ACHN (cell line): ENCODE measurements at places on chromosomes 1 and 21.

- DNase-seq, result no peak
These were observed 38.4 kb upstream of the ZNF281 start for GRCh38 chr1:200448034-200448762.

- DNase-seq, result no peak
These were observed 28.2 kb upstream of the IFNLR1 start for GRCh38 chr1:24215226-24215814.

DNA sequence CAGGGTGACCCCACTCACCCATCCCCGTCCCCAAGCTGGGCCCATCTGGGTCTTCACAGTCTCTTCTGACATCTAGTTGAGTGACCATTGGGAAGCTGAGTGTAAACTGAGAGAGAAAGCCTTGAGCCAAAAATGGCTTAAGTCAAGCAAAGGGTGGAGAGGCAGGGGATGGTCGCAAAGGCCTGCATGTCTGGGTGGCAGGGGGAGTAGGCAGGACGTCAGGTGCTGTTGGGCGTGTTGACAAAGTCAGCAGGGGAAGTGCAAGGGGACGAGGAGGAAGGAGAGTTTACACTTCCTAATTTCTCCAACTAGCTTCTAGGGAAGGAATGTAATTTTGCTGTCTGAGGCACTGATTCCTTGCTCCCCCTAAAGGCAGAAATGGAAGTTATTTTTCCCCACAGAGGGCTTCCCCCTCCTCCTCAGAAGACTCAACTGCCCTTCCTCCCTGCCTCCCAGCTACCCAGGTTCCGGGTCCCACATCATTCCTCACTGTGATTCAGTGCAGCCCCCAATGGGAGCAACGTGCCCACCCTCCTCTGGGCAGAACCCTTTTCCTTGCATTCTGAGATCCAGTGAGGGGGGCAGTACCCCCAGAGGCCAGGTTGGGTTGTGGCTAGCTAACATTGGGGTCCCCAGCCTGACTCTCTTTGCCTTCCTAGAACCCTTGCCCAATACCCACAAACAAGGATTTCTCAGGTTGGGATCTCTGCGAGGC is 1.2 kb upstream of the ADORA1 start:
- DNase-seq, result peak; percentile 72

DNA sequence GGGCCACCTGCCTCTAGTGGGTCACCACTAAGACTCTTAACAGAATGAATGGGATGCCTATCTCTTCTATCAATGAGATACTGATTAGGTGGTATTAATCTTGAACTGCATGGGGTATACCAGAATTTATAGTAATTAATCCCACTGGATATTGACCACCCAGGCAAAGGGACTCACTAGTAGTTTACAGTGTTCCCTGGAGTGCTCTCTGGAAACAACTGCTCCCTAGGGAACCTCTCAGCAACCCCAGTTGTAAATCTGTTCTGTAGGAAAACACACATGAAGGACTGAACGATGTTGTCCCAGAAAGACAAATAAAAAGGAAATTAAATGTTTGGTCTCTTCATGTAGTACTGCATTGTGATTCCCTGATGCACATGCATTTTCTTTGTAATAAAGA is 430.5 kb downstream of the HLX start:
- DNase-seq, result no peak

DNA sequence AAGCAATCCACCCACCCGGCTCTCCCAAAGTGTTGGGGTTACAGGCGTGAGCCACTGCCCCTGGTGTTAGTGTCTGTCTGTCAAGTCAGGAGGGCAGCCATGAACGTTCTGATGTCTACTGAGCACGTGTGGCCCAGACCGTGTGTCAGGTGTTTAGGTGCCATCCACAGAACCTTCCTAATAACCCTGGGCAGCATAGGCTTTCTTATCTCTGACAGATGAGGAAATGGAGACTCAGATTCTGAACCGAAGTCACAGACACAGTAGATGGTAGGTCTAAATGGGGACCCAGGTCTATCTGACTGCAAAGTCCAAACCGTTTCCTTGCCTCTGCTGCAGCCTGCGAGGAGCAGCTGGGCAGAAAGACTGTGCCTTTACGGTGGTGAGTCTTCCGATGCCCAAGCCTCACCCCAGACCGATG is 622 bp upstream of the IL6R start:
- no peak for DNase-seq

- DNase-seq, result no peak
These were observed 137.6 kb upstream of the SGIP1 start for GRCh38 chr1:66396212-66396890.

DNA sequence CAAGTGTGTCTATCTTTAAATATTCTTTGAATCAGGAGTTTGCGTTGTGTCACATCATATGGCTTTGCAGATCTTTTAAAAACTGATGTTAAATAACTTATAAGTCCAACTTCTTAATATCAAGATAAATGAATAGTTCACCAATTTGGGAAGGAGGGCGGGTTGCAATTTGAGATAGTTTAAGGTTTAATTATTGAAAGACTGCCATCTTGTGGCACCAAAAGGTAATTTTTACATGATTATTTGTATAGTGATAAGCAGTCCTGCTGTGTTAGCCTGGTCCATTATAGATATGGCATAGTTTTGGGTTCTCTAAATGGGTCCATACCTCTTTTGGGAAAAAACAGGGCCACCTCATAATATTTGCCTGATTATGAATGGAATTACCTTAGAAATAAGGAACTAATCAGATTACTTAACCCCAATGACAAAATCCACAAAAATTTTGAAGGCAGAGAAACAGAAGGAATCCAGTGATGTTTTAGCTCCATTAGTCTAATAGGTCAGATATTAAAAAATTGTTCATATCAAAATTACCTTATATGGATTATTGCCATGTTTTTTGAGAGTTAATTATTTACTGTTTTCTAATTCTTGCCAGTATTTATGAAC is 64.3 kb downstream of the PRKAA2 start:
- peak; percentile 55 for DNase-seq

DNA sequence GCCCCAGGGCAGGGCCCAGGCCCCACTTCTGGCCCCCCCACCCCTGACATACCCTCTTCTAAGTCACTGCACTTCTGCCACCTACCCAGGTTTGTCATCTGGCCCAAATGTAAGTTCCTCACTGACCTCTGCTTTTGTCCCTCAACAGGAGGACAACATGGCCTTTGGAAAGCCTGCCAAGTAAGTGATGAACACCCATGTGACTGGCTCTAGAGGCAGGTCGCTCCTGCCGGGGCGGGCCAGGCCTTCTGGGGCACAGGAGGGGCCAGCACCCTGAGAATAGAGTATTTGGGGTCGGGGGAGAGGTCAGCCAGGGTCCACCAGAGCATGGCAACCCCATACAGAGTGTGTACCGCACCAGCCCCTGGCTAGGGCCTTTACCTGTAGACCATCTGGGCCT is 9.9 kb upstream of the SYTL1 start:
- DNase-seq, result no peak

GRCh38 chr1:20732071-20732587 is 374 bp downstream of the SH2D5 start:
- peak; percentile 90 for DNase-seq
